ENCODE measurements at places on chromosomes 7 and 10. TPM values are rescaled to one million over a fixed set of nuclear protein-coding genes. Genes with fewer than 3 reads are reported as not detected.

DNA sequence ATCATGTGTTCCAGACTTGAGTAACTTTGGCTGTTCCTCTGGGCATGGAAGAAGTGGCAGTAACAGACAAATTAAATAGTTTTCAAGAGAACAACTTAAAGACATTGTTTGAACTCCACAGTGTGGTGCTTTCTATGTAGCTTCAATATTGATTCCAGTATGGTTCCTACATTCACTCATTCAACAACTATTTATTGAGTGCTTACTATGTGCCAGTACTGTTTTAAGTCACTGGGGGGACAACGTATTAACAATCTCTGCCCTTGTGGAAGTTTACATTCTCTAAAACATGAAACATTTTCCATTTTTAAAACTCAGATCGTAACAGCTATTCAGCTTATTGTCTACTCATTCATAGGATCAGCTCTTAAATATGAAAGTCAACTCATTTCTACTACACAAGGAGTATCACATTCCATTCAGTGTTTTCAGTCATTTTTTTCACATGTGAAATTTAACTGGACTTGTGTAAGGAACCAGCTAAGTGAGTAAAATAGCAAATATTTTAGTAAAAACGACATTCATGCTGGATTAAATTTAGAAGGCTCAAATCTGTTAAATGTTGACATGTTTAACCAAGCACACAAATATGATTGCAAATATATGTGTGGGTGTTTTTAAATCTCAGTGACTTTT is 13.6 kb upstream of the CUBN start:
- H3K36me3 ChIP-seq, result no peaks in the 10 kb centered on the region
- no peak for DNase-seq
- H3K27me3 ChIP-seq, result no peaks in the 10 kb centered on the region
- H3K4me1 ChIP-seq, result no peaks in the 10 kb centered on the region
- no peak overlapping the region for H3K27ac ChIP-seq
- no peak overlapping the region for H3K4me3 ChIP-seq

GRCh38 chr10:48556713-48557112 is 48.2 kb downstream of the ARHGAP22 start:
- no peak overlapping the region for H3K4me3 ChIP-seq
- H3K27ac ChIP-seq, result no peak overlapping the region
- no peaks in the 10 kb centered on the region for H3K27me3 ChIP-seq
- no peaks in the 10 kb centered on the region for H3K36me3 ChIP-seq
- no peak for DNase-seq
- H3K4me1 ChIP-seq, result no peaks in the 10 kb centered on the region

GRCh38 chr10:33822774-33823173 is 488.3 kb upstream of the NRP1 start:
- H3K27ac ChIP-seq, result no peak overlapping the region
- no peak overlapping the region for H3K4me3 ChIP-seq
- no peaks in the 10 kb centered on the region for H3K27me3 ChIP-seq

DNA sequence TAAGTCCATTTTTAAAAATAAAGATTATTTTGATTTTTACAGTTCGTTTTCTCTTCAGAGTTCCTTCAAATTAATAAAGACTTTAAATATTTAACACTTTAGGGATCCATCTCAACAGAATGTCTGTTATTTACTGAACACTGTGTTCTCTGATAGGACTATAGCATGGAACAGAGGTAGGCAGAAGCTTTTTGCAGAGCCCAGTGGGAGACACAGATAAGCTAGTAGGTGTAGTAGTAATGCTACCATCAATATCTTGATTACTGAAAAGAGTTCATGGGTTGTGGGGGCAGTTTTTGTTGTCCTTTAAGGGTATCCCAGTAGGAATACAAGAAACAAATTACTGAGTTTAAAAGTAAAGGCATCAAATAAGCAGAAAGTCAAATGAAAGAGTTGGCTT is 140.5 kb downstream of the HBP1 start:
- H3K27me3 ChIP-seq, result no peaks in the 10 kb centered on the region
- DNase-seq, result no peak
- no peaks in the 10 kb centered on the region for H3K36me3 ChIP-seq
- H3K4me1 ChIP-seq, result no peaks in the 10 kb centered on the region

DNA sequence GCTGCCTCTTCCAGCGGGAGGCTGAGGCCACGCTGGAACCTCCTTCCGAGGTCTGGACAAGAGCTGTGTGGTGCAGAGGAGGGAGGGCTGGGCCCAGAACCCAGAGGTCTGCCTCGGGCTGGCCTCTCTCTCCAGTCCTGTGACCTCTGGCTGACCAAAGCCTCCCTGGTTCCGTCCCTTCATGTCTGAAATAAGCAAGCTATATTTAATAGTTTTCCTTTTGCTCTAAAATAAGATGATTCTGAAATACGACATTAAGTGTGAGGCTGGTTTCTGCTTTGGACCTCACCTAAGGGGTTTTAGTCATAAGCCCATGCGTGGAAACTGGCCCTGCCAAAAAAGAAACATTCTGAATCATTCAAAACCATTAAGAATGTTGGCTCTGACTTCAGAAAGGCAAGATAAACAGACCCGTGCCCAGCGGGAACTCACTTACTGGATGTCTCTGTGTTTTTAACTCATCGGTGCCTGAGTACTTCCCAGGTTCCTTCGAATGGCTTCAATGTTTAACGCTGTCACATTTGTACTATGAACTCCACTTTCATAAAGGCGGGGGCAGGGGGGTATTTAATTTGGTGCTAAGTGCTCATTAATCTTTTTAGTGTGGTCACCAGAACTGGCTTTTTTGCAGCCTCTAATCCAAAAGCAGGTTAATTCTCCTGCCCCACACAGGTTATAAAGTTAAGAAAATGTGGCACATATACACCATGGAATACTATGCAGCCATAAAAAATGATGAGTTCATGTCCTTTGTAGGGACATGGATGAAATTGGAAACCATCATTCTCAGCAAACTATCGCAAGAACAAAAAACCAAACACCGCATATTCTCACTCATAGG is 157.5 kb upstream of the KLF14 start:
- no peak for DNase-seq
- no peaks in the 10 kb centered on the region for H3K27me3 ChIP-seq
- H3K4me1 ChIP-seq, result peaks cover 5% of the 10 kb centered on the region
- peaks cover 20% of the 10 kb centered on the region for H3K36me3 ChIP-seq

ZNF488 gene
- not detected for total RNA-seq

AGR2 gene
- total RNA-seq, result 0.67 TPM

Measured in GM12878 (cell line).